Activated CD8-positive, alpha-beta T cell treated with anti-CD3 and anti-CD28 coated beads, Interleukin-2, amount 10 ng/mL, durations not matched to agents 7 days and 5 days (primary cell): ENCODE measurements at places on chromosomes 11 and 22.

- DNase-seq: no peak
- H3K36me3 ChIP-seq: peaks cover 20% of the 10 kb centered on the region
- H3K27me3 ChIP-seq: no peaks in the 10 kb centered on the region
- H3K27ac ChIP-seq: peak overlapping the region; percentile 78
- H3K4me3 ChIP-seq: peak overlapping the region; percentile 85
These were observed 830 bp downstream of the ACAT1 start for GRCh38 chr11:108122166-108122628.

DNA sequence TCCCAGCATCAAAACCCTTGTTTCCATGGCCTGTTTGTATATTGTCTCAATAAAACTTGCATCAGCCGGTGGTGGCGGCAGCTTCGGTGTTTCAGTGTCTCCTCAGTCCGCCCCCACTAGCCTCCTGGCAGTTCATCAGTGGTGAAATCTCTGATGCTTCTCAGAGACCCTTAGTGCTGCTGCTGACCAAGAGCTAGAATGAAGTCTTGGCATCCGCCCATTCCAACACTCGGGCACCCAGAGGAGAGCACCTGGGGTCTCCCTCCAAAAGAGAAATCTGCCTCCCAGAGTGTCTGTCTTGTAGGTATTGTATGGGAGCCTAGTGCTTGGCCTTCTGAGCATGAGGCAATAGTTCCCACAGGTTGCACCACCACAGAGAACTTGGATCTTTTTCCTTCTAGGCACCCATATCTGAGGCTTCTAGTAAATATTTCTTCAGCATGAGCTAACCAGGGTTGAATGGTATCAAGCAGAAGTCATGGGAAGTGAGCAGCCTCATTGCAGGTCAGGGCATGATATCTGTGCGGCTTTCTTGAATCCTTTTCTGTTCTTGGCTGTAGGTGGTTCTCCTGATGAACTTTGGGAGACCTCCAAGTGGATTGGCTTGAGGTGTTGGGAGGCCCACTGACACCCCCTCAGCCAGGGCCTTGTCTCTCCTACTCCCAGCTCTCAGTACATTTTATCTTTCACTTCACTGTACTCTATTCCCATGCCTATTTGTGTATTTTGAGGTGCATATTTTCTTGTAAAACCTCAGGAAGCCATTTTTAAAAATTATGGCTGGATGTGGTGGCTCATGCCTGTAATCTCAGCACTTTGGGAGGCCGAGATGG is 13.2 kb upstream of the AIFM3 start:
- H3K27ac ChIP-seq: no peak overlapping the region
- H3K4me3 ChIP-seq: no peak overlapping the region
- H3K4me1 ChIP-seq: peaks cover 17% of the 10 kb centered on the region
- no peak for DNase-seq

GRCh38 chr22:25930788-25931310 is 188.9 kb downstream of the MYO18B start:
- no peak overlapping the region for H3K4me3 ChIP-seq
- no peaks in the 10 kb centered on the region for H3K4me1 ChIP-seq
- H3K27me3 ChIP-seq: peaks cover 18% of the 10 kb centered on the region
- DNase-seq: no peak
- H3K27ac ChIP-seq: no peak overlapping the region

DNA sequence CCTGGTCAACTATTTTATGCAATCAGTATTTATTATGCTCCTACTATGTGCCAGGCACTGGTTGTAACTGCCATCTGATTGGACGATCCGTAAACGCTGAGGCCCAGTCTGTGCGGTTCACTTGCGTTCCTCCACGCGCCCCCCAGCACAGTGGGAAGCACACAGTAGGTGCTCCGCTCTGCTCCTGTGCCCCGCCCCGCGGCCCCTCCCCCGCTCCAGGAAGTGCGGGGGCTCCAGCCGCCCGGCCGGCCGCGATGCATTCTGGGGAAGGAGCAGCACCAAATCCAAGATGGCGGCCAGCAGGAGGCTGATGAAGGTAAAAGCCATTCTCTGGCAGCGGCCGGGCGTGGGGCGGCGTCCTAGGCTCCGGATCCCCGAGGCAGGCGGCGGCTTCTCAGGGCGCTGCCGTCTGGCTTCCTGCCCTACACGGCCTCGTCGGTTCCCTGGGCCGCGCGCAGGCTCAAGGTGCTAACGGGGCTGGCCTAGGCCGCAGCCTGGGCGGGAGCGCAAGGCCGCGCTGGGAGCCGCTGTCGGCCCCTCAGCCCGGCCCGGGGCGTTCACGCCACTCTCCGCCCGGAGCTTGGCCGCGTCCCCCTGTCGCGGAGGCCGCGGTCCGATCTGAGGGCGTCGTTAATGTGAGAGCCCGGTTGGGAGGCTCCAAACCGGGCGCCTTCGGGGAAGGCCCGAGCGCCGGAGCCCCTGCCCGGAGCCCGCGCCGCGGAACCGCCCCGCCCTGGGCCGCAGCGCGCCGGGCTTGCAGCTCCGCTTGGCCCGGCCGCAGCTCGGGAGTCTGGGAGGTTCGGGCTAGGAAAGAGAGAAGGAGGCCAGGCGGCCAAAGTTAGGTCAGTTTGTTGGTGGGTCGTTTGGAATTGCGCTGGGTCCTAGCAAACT is at the start of gene UBE2L3:
UBE2L3 (plus strand) TSS at position 259 of the 891 bp plus-strand sequence; CDS start at position 290, 31 bp downstream.
- no peaks in the 10 kb centered on the region for H3K27me3 ChIP-seq
- H3K4me1 ChIP-seq: peaks cover 44% of the 10 kb centered on the region
- H3K27ac ChIP-seq: peak within 1 kb of the TSS; percentile 94
- peak within 1 kb of the TSS; percentile 96 for H3K4me3 ChIP-seq
- DNase-seq: peak; percentile 90

DNA sequence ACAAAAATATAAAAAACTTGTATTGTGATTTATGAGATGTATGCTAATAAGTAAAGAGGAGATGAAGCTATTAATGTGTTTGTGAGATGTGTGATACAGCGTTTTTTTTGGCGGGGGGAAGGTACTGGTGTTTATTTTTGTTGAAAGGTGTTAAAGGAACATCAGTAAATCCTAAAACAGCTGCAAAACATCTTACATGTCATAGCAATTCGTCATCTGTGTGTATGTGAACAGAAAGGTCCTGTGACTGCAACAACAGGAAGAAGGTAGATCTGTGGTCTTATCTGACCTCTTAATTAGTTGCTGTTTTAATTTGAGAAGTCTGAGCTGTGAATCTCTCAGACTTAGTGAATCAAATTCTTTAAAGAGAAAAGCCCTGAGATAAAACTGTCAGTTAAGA is 1041.1 kb downstream of the JRKL start:
- H3K4me1 ChIP-seq: no peaks in the 10 kb centered on the region
- no peak overlapping the region for H3K27ac ChIP-seq
- no peaks in the 10 kb centered on the region for H3K36me3 ChIP-seq
- no peaks in the 10 kb centered on the region for H3K27me3 ChIP-seq
- no peak overlapping the region for H3K4me3 ChIP-seq

DNA sequence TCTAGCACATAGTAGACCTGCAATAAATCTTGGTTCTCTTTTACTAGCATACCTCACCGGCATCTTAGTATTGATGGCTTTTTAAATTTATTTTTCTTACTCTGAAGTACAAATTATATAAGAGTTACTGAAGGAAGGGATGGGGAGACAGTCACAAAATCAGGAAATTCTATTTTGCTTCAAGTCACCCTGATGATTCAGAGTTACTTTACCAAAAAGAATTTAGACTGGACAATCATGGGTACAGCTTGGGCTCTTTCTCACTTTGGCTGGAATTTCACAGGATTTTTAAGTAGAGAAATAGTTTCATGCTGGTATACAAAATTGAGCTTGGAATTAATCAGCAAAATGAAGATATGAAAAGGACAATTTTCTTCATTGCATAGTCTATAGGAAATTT is 919.2 kb downstream of the METTL15 start:
- no peak overlapping the region for H3K4me3 ChIP-seq
- H3K36me3 ChIP-seq: no peaks in the 10 kb centered on the region
- no peak for DNase-seq
- no peak overlapping the region for H3K27ac ChIP-seq
- H3K27me3 ChIP-seq: no peaks in the 10 kb centered on the region

DNA sequence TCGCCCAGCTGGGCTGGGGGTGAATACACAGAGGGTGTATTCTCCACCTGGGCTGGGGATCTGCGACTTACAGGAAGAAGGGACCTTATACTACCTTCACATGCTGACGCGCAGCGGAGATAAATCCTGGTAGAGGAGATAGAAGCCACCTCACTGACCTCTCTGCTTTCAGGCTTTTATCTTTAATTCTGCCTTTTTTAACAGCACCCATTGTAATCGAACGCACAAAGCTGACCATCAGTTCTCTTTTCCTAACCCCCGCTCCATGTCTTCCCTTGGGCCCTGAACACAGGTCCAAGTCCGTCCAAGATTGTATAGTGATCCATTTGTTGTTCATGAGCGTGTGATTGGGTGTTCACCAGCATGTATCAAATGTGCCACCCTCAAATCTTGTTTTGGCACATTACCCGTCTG is 664 bp upstream of the LAMTOR1 start:
- H3K4me1 ChIP-seq: peaks cover 38% of the 10 kb centered on the region
- no peaks in the 10 kb centered on the region for H3K27me3 ChIP-seq
- peak overlapping the region; percentile 96 for H3K4me3 ChIP-seq

- H3K4me1 ChIP-seq: peaks cover 5% of the 10 kb centered on the region
- H3K27ac ChIP-seq: no peak overlapping the region
- no peak overlapping the region for H3K4me3 ChIP-seq
- no peaks in the 10 kb centered on the region for H3K36me3 ChIP-seq
These were observed 26.2 kb upstream of the PRODH start for GRCh38 chr22:18962308-18962635.
